ENCODE measurements at places on chromosomes 7 and 10.
A peak's percentile ranks its signal among the peaks of the same experiment; 100 is the strongest.

GRCh38 chr7:47552621-47553020 is 29.3 kb downstream of the TNS3 start:
- DNase-seq: no peak

- no peak for DNase-seq
Measured at GRCh38 chr7:130143334-130143732, 61.9 kb downstream of the TMEM209 start.

DNA sequence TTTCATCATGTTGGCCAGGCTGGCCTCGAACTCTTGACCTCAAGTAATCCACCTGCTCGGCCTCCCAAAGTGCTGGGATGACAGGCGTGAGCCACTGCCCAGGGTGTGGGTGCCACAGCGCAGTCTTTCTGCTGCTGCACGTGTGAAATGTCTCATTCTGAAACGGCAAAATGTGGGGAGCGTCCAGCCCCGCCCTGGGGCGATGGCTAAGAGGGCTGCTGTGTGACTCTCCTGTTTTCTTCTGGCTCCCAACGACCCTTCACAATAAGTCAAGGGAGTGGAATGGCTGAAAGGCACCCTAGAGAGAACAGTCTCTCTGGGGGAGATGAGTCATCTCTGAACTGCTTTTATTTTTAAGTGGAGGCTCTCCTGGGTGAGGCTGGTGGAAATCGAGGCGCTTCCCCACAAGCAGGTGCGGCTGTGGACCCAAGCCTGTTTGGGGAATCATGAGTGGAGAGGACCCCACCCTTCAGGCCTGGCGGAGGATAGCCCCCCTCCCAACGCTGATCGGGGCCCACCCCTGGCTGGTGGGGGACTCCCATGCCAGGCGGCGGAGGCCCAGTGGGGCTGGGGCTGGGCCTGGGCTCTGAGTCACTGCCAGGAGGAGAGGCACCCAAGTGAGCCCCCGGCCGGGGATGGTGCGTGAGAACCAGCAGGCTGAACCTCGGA is 18.0 kb downstream of the ADAP1 start:
- no peak for DNase-seq

DNA sequence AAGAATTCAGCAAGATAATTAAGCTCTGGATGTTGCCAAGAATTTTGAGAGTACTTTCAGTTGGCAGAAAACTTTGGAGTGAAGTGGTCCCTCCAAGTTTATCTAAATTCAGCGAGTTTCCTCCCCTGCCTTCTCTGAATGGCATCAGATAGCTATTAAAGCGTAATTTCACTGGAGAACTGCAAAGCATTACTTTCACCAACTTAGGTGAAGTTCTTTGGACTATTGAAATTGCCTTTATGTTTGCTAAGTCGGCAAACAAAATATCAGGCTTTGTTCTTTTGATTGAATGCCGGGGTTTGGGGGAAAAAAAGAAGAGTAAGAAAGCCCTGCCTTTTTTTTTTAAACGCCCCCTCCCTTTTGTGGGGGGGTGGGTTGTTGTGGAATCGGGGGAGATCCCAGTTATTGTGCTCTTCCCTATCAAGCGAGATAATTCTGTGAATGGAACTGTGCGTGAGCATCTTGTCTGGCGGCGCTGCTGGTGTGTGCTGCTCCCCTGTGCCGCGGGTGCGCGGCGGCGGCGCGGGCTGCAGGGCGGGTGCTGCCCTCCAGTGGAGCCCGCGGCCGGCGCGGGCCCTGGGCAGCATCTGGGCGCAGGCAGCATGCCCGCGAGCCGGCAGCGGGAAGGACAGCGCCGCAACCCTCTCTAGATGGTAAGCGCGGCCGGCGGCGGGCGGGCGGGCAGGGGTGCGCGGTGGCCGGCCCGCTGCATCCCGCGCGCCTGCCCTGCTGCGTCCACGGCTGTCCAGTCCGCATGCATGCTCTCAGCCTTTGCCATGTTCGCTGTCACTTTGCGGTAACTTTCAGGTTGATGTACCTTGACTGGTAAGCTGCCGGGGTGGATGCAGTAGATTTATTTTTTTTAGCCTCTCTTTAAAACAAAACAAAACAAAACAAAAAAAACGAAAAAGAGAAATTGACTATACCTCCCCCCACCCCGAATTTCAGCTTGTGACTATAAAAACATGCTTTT is 176.5 kb downstream of the TCF7L2 start:
- peak; percentile 38 for DNase-seq

DNA sequence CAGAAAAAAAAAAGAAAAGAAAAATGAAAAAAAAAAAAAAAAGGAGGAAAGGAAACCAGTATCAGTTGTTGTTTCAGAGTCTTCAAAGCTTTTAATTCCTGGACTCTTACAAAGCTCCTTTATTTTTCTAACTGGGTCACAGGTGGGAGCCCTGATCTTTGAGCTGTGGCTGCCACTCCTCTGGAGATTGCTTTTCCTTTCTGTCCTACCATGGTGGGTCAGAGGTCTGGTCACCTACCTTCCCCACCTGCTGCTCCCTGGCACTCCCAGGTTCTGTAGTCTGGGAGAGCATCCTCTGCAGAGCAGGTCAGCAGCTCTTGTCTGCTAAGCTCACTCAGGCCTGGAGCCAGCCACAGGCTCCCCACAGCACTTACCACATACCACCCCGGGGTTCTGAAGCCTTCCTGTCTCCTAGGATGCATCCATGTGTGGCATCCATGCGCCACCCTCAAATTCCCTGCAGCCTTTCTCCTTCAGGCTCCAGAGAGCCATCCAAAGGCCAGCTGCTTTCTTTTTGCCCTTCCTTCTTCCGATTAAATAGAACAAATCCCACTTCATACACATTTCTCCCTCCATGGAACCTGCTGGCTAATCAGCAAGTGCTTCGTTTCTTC is 73.2 kb upstream of the TPK1 start:
- no peak for DNase-seq

- no peak for DNase-seq
Measured at GRCh38 chr10:32618482-32618881, 172.5 kb downstream of the CCDC7 start.

DNA sequence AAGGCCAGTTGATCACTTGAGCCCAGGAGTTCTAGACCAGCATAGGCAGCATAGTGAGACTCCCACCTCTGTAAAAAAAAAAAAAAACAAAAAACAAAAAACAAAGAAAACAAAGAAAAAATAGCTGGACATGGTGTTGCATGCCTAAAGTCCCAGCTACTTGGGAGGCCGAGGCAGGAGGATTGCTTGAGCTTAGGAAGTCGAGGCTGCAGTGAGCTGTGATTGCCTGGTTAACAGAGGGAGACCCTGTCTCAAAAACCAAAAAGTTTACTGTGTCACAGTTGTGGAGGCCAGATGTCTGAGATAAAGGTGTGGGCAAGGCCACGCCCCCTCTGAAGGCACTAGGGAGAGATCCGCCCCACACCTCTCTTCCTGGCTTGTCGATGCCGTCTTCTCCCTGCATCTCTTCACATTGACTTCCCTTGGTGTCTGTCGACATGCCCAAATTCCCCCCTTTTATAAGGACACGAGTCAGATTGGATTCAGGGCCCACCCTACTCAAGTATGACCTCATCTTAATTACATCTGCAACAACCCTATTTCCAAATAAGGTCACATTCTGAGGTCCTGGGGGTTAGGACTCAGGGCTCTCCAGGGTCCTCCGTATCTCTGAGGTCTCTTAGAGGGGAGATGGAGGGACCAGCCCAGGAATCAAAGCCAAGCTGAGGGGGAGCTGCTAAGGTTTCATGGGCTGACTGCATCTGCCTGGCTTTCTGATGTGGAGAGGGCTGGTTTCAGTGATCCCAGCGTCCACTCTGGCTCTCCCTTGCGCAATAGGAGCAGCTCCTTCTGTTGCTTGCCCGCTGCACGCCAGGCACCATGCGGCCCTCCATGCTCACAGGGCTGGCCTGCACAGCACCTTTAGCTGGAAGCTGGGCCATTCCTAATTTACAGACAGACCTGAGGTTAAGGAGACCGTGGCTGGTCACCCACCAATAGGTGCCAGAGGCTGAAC is 23.1 kb downstream of the AGAP3 start:
- no peak for DNase-seq

GRCh38 chr7:55478700-55479099 is 93.6 kb downstream of the VOPP1 start:
- DNase-seq: no peak

GRCh38 chr10:87544721-87545120 is 40.0 kb downstream of the MINPP1 start:
- no peak for DNase-seq

DNA sequence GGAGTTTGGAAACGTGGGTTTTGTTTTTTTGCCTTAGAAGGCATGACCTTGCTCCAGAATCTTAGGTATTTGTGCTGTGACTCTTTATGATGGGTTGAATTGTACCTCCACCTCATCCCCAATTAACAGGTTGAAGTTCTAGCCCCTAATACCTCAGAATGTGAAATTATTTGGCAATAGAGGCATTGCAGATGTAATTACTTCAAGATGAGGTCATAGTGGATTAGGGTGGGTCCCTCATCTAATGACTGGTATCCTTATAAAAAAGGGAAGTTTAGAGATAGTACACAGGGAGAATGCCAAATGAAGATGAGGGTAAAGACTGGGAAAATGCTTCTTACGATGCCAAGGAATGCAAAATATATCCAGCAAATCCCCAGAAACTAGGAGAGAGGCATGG is 3.0 kb upstream of the FAM200A start:
- DNase-seq: no peak

- no peak for DNase-seq
Measured at GRCh38 chr7:19110776-19111175, 6.7 kb downstream of the TWIST1 start.

- DNase-seq: no peak
Measured at GRCh38 chr7:158861004-158861787, 4.8 kb downstream of the DYNC2I1 start.

GRCh38 chr10:61458031-61458430 is 4.8 kb upstream of the TMEM26 start:
- no peak for DNase-seq

DNA sequence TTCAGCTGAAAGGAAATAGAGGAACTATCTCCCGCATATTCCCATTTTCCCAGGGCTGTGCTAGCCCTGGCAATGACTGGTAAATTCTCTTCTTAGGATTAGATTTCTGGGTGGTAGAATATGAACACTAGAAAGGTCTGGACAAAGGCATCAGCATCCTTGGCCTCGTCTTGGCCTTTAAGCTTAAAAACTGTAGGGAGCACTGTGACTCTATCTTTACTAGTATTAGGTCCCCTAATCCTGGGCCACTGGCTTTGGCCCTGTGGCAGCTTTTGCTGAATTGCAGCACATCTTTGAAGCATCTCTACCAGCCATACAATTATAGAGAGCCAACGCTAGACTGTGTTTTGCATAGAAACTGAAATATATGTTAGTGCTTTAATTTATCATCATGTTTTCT is 41.5 kb upstream of the EBLN1 start:
- no peak for DNase-seq

DNA sequence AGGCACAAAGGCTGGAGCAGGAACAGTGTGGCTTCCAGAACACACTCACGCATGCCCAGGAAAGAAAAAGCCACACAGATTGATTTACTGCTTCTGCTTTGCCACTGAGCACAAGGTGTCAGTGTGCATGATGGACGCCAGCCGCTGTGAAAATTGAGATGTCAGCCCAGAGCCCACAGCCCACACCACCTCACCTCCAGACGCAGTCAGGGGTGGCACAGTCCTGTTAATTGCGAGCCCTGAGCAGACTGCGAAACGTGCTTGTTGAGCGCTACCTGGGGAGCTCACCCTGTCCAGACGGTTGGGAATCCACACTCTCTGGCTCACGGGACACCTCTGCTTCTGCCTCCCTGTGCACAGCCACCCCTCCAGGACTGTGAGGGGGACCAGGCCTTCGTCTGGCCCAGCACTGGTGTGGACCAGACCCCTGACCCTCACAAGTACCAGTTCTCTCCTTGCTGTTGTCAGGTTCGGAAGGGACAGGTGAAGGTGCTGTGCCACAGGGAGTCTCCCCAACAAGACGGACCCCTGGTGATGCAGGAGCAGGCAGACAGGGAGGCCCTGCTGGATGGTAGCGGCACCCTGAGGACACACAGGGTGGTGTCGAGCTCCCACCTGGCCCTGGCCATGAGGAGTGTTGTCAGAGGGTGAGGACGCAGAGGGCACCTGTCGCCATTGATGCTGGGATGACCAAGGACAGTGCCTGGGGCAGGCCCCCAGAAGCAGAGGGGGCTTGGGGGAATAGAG is 15.3 kb downstream of the RASGEF1A start:
- DNase-seq: peak; percentile 6

GRCh38 chr7:29032146-29032545 is 74.0 kb upstream of the TRIL start:
- no peak for DNase-seq

GRCh38 chr7:127409629-127410028 is 17.1 kb upstream of the ZNF800 start:
- no peak for DNase-seq

DNA sequence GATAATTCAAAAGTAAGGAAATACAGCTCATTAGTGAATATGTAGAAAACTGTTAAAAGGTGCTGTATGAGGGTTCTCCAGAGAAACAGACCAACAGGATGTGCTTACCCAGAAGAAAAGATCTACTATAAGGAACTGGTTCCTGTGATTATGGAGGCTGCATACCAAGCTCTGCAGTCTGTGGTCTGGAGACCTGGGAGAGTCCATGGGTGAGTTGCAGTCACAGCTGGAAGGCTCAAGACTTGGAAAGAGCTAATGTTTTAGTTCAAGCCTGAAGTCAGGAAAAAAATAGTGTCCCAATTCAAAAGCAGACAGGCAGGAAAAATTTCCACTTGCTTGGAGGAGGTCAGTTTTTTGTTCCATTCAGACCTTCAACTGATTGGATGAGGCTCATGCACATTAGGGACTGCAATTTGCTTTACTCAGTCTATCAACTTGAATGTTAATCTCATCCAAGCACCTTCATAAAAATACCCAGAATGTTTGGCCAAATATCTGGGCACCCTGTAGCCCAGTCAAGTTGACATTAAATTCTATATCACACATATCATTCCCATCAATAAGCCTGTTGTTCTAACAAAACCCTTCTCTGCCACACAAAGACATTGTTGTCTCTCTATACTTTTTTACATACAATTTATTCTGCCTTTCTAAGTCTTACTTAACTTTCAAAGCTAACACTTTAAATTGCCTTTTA is 197.9 kb upstream of the KLF6 start:
- no peak for DNase-seq

- DNase-seq: no peak
Measured at GRCh38 chr10:52031771-52032170, 282.3 kb upstream of the DKK1 start.

- DNase-seq: no peak
Measured at GRCh38 chr10:69916118-69916517, 114.4 kb downstream of the COL13A1 start.

GRCh38 chr10:129532838-129533237 is 65.8 kb downstream of the MGMT start:
- no peak for DNase-seq

GRCh38 chr7:82559193-82559805 is 115.7 kb upstream of the CACNA2D1 start:
- DNase-seq: peak; percentile 15

DNA sequence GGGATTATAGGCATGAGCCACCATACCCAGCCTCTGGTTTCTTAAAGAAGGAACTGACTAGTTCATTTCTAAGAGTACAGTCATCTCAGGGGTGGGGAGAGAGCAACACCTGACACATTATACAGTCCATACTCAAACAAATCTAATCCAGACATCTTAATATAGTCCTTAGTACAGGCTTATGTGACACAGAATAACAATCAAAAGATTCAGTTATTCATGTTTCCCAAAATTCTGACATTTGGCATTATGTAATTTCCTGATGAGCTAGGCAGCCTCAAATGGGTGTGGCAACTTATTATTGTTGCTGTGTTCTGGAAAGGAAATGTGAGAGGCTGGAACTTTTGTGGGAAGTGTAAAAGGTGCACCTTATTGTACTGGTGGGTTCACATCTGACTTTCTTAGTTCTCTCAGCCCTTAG is 116.3 kb downstream of the WDFY4 start:
- DNase-seq: no peak

- DNase-seq: no peak
Measured at GRCh38 chr10:126212738-126213137, 175.5 kb downstream of the ADAM12 start.

Measured in progenitor cell of endocrine pancreas (in vitro differentiated cells).